SJSA1 (cell line): ENCODE measurements at places on chromosomes 13 and 19.

- no peaks in the 10 kb centered on the region for H3K27me3 ChIP-seq
- H3K36me3 ChIP-seq = peaks cover 3% of the 10 kb centered on the region; the same call in 1 of the 2 replicates
Measured at GRCh38 chr19:56403261-56403660, 871 bp upstream of the ZNF583 start.

DNA sequence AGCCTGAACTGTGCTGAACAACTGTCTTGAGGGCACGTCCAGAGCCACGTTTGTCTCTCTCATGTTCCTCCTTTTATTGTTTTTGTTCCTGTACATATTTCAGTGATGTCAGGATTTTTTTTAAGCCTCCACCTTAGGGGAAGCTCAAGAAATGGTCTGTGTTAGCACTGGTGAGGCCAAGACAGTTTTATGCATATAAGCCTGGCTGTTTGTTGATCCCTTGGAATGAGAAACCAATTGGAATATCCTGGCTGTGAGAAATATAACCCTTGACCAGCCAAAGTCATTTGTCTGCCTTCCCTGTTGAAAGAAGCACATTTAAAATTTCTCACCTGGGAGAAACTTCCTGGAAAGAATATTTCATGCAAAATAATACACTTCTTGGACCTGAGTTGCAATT, 115.8 kb downstream of the DNAJC15 start:
- H3K36me3 ChIP-seq = no peaks in the 10 kb centered on the region
- H3K4me3 ChIP-seq = no peak overlapping the region
- DNase-seq = no peak

DNA sequence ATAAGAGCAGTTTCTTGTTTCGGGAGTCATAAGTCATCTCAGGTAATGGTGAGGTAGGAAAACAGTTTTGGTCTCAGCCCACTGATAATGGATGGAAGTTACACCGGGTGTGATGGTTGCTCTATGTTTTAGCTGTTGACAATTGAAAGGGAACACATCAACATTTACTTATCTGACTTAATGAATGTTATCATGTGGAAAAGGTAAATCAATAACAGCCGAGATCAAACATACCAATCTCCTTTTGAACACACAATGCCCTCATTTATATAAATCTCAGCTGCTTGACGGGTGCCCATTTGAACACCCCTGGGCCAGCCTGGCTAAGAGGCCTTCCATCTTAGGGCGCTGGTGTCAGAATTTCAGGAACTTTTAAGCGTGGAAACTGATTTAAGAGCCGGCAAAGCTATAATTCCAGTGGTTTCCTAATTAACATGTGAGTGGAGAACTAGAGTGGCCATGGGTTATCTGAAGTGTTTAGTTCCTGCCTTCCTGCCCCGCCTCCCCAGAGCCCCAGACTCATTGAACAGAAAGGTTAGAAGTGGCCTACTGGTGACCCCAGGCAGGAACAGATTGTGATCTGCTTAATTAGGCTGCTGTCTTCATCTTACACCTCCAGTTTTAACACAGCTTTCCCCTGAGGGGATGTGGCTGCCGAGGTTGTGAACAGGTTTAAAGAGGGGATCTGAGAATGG, 572.7 kb downstream of the FGF9 start:
- no peak for DNase-seq
- no peaks in the 10 kb centered on the region for H3K27me3 ChIP-seq
- no peak overlapping the region for H3K27ac ChIP-seq
- H3K4me3 ChIP-seq = no peak overlapping the region
- peaks cover 7% of the 10 kb centered on the region for H3K4me1 ChIP-seq

- no peak overlapping the region for H3K27ac ChIP-seq
- DNase-seq = no peak
- H3K27me3 ChIP-seq = no peaks in the 10 kb centered on the region
Measured at GRCh38 chr13:47929156-47929555, 71.9 kb downstream of the SUCLA2 start.

- peaks cover 11% of the 10 kb centered on the region for H3K4me1 ChIP-seq
- peaks cover 34% of the 10 kb centered on the region for H3K36me3 ChIP-seq
- no peak overlapping the region for H3K27ac ChIP-seq
- peaks cover 48% of the 10 kb centered on the region for H3K27me3 ChIP-seq
- no peak for DNase-seq
Measured at GRCh38 chr19:995051-995827, 5.0 kb upstream of the GRIN3B start.

- H3K4me1 ChIP-seq = no peaks in the 10 kb centered on the region
- H3K27me3 ChIP-seq = no peaks in the 10 kb centered on the region
- peaks cover 75% of the 10 kb centered on the region for H3K36me3 ChIP-seq
- DNase-seq = no peak
- H3K27ac ChIP-seq = no peak overlapping the region
- no peak overlapping the region for H3K4me3 ChIP-seq
Measured at GRCh38 chr19:8487137-8487851, 15.1 kb downstream of the PRAM1 start.

- peak; percentile 89 for DNase-seq
- no peak overlapping the region for H3K4me3 ChIP-seq
- peak overlapping the region; percentile 67 for H3K27ac ChIP-seq
- H3K4me1 ChIP-seq = peaks cover 51% of the 10 kb centered on the region
- no peaks in the 10 kb centered on the region for H3K36me3 ChIP-seq
Measured at GRCh38 chr13:106372199-106373155, 163.0 kb downstream of the EFNB2 start.

DNA sequence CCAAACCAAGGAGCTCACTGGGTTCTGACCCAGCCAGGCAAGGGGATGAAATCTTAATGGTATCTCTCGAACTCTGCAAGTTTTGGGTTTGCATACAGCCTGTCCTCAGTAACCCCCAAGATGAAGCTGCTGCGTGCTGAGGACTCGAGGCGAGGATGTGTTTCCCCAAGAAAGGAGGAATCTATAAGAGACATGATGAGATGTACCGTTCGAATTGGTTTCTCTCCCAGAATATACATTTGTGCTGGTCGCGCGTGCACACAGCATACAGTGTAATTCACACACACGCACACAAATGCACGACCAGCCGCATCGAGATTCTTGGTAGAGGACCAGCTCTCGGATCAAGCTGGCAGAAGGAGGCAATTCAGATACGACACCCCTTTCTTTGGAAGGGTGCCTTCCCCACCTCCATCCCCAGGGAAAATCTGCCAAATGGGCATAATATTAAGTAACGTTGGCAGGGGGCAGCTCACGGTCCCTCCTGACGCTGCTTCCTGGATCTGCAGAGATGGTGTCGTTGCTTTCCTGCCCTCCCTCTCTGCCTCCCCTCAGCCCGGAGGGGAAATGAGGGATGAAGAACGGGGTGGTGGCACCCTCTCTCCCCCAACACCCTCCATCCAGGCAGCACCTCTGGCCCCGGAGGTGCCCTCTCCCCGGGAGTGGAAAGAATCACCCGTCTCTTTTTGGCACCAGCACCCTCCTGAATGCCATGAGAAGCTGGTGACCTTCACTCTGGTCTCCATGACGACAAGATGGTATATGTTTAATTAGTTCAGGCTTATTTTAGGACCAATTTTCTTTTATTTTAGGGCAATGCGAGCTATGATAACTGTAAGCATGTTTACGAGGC, 310.2 kb downstream of the ZNF536 start:
- no peak overlapping the region for H3K27ac ChIP-seq
- H3K4me3 ChIP-seq = no peak overlapping the region
- H3K36me3 ChIP-seq = no peaks in the 10 kb centered on the region
- no peak for DNase-seq
- peaks cover 16% of the 10 kb centered on the region for H3K4me1 ChIP-seq
- no peaks in the 10 kb centered on the region for H3K27me3 ChIP-seq

DNA sequence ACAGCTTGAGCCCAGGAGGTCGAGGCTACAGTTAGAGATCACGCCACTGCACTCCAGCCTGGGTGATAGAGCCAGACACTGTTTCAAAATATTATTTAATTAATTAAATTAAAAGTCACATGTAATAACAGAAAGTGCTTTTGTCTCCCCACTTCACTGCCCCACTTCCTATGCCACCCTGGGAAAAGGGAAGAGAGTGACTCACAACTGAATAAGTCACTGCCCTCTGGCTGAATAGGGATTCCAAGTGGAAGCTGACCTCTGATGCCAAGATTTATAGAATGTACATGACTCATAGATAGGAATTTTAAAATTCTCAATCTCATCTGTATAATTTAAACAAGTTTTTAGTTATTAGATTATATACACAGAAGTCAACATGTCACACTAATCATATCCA, 22.2 kb upstream of the ERVV-1 start:
- peak; percentile 63 for DNase-seq
- H3K4me1 ChIP-seq = peaks cover 18% of the 10 kb centered on the region
- no peaks in the 10 kb centered on the region for H3K36me3 ChIP-seq

GRCh38 chr19:1796395-1797142, 15.5 kb downstream of the ATP8B3 start:
- 0 out of 2 replicates have a peak, but pooled peaks cover 4% of the 10 kb centered on the region for H3K27me3 ChIP-seq
- no peak for DNase-seq
- peaks cover 9% of the 10 kb centered on the region for H3K4me1 ChIP-seq

- DNase-seq = peak; percentile 95
- H3K27ac ChIP-seq = peak overlapping the region; percentile 85
- peaks cover 75% of the 10 kb centered on the region for H3K4me1 ChIP-seq
- no peaks in the 10 kb centered on the region for H3K27me3 ChIP-seq
- no peak overlapping the region for H3K4me3 ChIP-seq
- H3K36me3 ChIP-seq = no peaks in the 10 kb centered on the region
Measured at GRCh38 chr19:2503521-2504109, 27.7 kb downstream of the GADD45B start.

DNA sequence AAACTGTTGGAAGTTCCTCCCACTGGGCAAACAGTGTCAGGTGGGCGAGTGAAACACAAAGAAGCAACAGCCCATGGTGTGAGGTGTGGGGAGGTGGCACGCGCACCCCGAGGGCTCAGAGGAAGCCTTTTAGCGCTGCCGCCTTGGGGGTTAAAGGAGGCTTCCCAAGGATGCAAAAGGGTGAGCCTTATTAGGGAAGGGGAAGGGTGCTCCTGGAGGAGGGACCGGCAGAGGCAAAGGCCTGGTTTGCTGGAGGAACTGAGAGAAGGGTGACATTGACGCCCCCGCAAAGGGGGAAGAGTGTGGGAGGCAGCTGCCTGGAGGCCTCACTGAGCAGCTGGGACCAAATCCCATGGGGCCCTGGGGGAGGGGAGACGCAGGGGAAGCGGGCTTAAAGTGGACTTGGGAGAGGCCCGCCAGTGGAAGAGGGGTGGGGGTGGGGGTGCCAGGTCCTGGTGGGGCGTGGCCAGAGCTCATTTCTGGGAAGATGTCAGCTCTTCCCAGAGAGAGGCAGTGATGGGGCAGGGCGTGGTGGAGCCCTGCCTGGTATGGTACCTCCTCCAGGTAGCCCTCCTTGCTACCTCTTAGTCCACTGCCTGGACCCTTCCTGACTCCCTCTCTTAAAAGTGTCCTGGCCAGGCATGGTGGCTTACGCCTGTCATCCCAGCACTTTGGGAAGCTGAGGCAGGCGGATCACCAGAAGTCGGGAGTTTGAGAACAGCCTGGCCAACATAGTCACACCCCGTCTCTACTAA, 12.0 kb upstream of the FCHO1 start:
- no peaks in the 10 kb centered on the region for H3K27me3 ChIP-seq
- peaks cover 14% of the 10 kb centered on the region for H3K4me1 ChIP-seq
- no peak overlapping the region for H3K4me3 ChIP-seq
- DNase-seq = no peak
- peaks cover 38% of the 10 kb centered on the region for H3K36me3 ChIP-seq

DNA sequence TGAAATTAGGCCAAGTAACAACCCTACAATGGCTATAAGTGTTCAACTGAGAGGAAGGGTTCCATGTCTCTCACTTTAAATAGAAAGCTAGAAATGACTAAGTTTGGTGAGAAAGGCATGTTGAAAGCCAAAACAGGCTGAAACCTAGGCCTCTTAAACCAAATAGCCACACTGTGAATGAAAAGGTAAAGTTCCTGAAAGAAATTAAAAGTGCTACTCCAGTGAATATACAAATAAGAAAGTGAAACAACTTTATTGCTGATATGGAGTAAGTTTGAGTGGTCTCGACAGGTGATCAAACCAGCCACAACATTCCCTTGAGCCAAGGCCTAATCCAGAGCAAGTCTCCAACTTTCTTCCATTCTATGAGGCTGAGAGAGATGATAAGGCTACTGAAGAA, 209.6 kb downstream of the KLF12 start:
- H3K4me1 ChIP-seq = peaks cover 4% of the 10 kb centered on the region; the same call in 1 of the 2 replicates
- H3K27ac ChIP-seq = no peak overlapping the region
- no peaks in the 10 kb centered on the region for H3K36me3 ChIP-seq
- H3K4me3 ChIP-seq = no peak overlapping the region
- no peaks in the 10 kb centered on the region for H3K27me3 ChIP-seq

DNA sequence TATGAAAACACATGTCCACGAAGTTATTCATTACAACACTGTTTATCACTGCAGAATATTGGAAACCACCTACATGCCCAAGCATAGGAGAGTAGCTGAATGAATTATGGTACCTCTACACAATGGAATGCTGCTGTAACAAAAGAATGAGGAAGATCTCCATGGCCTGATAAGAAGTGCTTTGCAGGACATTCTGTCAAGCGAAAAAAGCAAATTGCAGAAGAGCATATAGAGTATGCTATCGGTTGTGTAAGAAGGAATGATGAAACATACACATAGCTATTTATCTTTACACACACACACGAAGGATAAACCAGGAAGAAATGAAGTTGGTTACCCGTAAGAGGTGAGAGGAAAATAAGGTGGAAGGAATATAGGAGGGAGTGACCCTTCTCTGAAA, 37.5 kb upstream of the CEACAM20 start:
- H3K4me1 ChIP-seq = peaks cover 6% of the 10 kb centered on the region; the same call in 1 of the 2 replicates
- no peaks in the 10 kb centered on the region for H3K27me3 ChIP-seq
- DNase-seq = no peak
- no peak overlapping the region for H3K4me3 ChIP-seq
- no peak overlapping the region for H3K27ac ChIP-seq
- no peaks in the 10 kb centered on the region for H3K36me3 ChIP-seq

- peaks cover 16% of the 10 kb centered on the region for H3K36me3 ChIP-seq
- H3K27me3 ChIP-seq = no peaks in the 10 kb centered on the region
- H3K27ac ChIP-seq = no peak overlapping the region
- no peak overlapping the region for H3K4me3 ChIP-seq
- no peak for DNase-seq
Measured at GRCh38 chr19:45253396-45254027, 2.4 kb downstream of the MARK4 start.

DNA sequence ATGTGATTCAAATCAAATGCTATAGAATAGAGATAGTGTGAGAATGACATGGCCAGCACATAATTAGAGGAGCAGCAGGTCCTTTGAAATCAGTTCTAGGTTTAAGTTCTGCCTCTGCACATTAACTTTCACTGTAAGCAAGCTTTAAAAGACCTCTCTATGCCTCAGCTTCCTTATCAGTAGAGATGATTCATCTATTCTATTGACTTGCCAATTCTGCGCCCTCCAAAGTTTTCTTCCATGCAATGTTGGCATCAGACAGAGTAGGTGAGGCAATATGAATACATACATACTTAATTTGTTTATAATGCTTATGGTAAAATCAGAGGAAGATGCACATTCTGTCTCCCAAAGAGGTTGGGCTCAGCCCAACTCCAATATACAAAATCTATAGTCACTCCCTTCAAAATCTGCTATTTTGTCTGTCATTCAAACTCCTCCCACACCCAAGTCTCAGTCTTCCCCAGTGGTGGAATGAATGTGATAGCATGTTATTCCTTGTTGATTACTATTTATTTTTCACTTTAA, 525.5 kb downstream of the RFC3 start:
- peak overlapping the region; percentile 71; the same call in 1 of the 2 replicates for H3K27ac ChIP-seq
- no peaks in the 10 kb centered on the region for H3K36me3 ChIP-seq
- DNase-seq = no peak
- no peaks in the 10 kb centered on the region for H3K27me3 ChIP-seq
- H3K4me1 ChIP-seq = peaks cover 48% of the 10 kb centered on the region
- no peak overlapping the region for H3K4me3 ChIP-seq

- H3K36me3 ChIP-seq = no peaks in the 10 kb centered on the region
- H3K4me3 ChIP-seq = no peak overlapping the region
- peaks cover 20% of the 10 kb centered on the region for H3K4me1 ChIP-seq
- DNase-seq = no peak
- no peak overlapping the region for H3K27ac ChIP-seq
Measured at GRCh38 chr19:17951157-17951989, 15.5 kb upstream of the KCNN1 start.

GRCh38 chr13:93818345-93818744, 591.7 kb downstream of the GPC6 start:
- DNase-seq = no peak
- no peaks in the 10 kb centered on the region for H3K27me3 ChIP-seq
- H3K4me3 ChIP-seq = no peak overlapping the region
